ENCODE measurements at places on chromosomes 13 and 19. TPM values are rescaled to one million over a fixed set of nuclear protein-coding genes. Genes with fewer than 3 reads are reported as not detected.

Gene EFNA2
- not detected for total RNA-seq

Gene SLITRK6
- total RNA-seq: 0.38 TPM

Gene ELSPBP1
- total RNA-seq: not detected

Gene DMPK
- 281 TPM for total RNA-seq

Gene C2CD4C
- 1.1 TPM for total RNA-seq

Gene NLRP11
- total RNA-seq: not detected

Gene KLK5
- total RNA-seq: not detected

Gene CLASRP
- total RNA-seq: 58.5 TPM

Gene INSL3
- total RNA-seq: not detected

Gene SMAD9
- 14.2 TPM for total RNA-seq

Gene VSTM1
- total RNA-seq: not detected

Gene SIGLEC5
- total RNA-seq: not detected

Gene ZFP28
- total RNA-seq: 11.9 TPM

Gene TEX26
- total RNA-seq: 0.38 TPM

Gene ELAVL1
- 49.9 TPM for total RNA-seq

Gene LILRA1
- total RNA-seq: 1.8 TPM

Gene SIGLECL1
- total RNA-seq: not detected

Gene WASF3
- 25.6 TPM for total RNA-seq

Gene TEX29
- total RNA-seq: not detected

Gene BEST2
- total RNA-seq: not detected

Gene OR4F17
- not detected for total RNA-seq

Gene LIM2
- not detected for total RNA-seq

Gene INAFM1
- total RNA-seq: 38.6 TPM

Gene KCNJ14
- 0.52 TPM for total RNA-seq

Gene ZNF582
- 3.7 TPM for total RNA-seq

Gene GRK1
- total RNA-seq: not detected

Gene GJB2
- total RNA-seq: 0.14 TPM

Gene MRPL4
- total RNA-seq: 26.2 TPM

Gene ZNF85
- 6.9 TPM for total RNA-seq

Gene MCEMP1
- 3.0 TPM for total RNA-seq

Gene SUGP2
- total RNA-seq: 50.4 TPM

Gene RNF225
- total RNA-seq: not detected

Gene LRG1
- 1.4 TPM for total RNA-seq

Gene KLF1
- total RNA-seq: 0.33 TPM

Gene CD33
- 17.4 TPM for total RNA-seq

Gene PRTN3
- 0.38 TPM for total RNA-seq

Gene IGFL1
- not detected for total RNA-seq

Gene CXCL17
- total RNA-seq: not detected

Gene STAP2
- total RNA-seq: 2.1 TPM
